ENCODE measurements at places on chromosomes 16 and 17. TPM values are rescaled to one million over a fixed set of nuclear protein-coding genes. Genes with fewer than 3 reads are reported as not detected.

DNA sequence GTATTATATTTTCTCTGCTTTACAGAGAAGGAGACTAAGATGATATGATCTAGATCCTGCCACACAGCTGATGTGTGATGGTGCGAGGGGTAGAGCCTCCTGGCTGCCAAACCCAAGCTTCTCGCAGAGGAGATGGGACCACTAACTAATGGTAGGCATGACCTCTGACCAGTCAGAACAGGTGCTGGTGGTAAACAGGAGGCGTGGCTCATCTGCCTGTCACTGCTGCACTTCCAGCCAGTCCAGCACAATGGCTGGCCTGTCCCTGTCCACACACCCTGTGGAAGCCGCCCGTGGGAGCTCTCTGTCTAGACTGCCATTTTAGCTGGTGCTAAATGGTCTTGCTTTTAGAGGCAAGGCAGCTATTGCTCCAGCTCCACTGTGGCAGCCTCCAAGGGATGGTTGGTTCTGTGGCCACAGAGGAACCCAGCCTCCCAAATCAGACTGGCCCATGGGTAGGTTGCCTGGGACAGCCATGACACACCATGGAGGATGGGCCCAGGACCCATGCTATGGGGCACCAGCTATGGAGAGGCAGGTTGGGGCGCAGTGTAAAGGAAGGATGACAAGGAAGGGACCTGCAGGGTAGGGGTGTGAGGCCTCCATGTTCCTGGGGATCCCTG lies 86.7 kb downstream of the KSR1 start:
- no peak for DNase-seq

The OR3A2 gene
- not detected for total RNA-seq

GRCh38 chr16:64092271-64092670 lies 1029.6 kb downstream of the CDH11 start:
- no peak for DNase-seq

- DNase-seq: no peak
Observed at GRCh38 chr17:13986855-13987254, 82.4 kb upstream of the COX10 start.

GRCh38 chr16:1003391-1004347 lies 22.1 kb downstream of the SOX8 start:
- DNase-seq: no peak

DNA sequence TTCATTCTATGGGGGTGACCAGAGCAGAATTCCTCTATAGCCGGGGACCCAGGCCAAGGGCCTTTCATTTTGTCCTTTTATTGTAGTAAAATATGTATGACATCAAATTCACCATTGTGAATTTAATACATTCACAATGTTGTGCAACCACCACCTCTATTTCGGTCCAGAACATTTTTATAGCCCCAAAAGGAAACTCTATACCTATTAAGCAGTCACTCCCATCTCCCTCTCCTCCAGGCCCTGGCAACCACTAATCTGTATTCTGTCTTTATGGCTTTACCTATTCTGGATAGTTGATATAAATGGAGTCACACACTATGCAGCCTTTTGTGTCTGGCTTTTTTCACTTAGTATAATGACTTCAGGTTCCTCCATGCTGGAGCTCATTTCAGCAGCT lies 9.7 kb upstream of the TNS4 start:
- DNase-seq: no peak

DNA sequence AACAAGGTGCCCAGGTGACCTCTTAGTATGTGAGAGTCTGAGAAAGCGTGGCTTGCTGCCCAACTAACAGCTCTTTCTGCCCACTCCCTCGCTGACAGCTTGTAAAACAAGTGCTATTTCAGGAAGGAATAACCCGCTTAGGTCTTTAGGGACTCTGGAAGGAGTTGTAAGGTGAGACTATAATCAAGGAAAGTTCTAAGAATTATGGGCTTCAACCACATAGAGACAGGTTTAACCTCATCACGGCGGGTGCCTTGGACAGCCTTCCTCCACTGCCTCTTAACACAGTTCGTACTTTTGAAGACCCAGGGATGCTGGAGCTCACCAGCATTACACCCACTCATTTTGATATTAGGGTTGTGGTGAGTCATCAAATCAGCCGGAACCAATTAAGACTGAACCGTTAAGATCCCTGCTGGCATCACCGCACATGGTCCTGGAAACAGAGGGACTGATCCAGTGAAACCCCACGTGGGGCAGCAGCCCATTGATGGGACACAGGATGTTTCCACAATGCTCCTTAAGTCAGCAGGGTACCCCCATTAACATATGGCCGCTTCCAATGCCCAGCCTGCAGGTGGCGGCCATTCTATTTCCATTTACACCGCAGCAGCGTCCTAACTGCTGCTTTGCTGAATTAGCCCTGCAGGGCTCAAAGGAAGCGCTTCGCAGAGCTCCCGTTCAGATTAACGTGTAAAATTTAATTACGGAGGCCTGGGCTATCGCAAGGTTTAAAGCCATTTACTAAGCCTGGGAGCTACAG lies 176.6 kb upstream of the SDK2 start:
- no peak for DNase-seq

DNA sequence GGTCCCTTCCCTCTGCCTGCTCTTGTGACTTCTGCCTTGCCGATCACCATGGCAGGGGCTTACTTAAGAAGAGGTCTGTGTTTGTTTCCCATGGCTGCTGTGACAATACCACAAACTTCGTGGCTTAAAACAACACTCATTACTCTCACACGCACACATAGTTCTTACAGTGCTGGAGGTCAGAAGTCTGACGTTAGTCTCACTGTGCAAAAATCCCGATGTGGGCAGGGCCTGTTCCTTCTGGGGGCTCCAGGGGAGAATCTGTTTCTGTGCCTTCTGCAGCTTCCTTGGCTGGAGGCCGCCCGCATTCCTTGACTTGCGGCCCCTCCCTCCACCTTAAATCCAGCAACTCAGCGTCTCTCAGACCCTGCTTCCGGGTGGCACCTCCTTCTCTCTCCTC lies 249.2 kb upstream of the GSE1 start:
- DNase-seq: no peak

The KCNJ18 gene
- not detected for total RNA-seq

DNA sequence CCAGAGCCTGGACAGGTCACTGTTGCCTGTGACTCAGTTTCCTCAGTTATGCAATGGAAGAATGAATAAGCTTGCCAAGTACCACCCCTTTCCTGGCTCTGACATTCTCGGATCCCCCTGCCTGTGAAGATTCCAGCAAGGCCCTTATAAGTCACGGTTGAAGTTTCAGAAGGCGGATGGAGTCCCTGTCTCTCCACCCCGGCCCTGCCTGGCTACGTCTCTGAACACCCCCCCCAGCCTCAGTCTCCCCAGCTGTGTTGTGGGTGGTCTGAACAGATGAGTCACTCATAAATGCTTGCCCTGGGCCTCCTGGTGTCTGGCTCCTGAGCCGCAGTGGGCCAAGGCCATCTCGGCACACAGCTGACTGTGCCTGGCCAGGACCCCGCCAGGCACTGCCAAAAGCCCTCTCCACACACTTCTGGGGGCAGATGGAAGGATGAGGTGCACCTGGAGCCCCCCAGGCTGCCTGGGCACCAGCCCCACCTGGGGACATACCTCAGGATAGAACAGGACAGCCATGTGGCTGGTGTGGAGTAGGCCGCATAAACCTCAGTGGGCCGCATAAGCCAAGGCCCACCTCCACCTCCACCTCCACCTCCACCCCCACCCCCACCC lies 15.4 kb downstream of the VASN start:
- DNase-seq: no peak

DNA sequence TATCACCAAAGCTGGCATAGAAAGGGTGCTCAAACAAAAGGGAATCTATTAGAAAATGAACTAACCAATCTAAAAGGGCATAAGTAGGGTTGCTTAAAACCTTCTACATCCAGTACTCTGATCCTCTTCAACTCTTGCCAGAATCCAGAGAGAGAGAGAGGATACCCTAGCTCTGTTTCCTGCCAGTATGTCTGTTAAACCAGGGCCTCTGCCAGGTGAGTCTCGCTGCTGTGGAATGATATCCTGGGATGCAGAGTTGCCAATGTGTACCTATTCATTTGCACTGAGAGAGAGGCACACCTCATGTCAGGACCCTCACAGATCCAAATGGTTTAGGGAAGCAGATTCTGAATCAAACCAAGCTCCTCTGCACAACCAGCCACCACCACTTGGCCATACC lies 79.8 kb upstream of the DYNLRB2 start:
- no peak for DNase-seq

The KRT28 gene
- total RNA-seq: not detected

The PYCARD gene
- total RNA-seq: 93.8 TPM

DNA sequence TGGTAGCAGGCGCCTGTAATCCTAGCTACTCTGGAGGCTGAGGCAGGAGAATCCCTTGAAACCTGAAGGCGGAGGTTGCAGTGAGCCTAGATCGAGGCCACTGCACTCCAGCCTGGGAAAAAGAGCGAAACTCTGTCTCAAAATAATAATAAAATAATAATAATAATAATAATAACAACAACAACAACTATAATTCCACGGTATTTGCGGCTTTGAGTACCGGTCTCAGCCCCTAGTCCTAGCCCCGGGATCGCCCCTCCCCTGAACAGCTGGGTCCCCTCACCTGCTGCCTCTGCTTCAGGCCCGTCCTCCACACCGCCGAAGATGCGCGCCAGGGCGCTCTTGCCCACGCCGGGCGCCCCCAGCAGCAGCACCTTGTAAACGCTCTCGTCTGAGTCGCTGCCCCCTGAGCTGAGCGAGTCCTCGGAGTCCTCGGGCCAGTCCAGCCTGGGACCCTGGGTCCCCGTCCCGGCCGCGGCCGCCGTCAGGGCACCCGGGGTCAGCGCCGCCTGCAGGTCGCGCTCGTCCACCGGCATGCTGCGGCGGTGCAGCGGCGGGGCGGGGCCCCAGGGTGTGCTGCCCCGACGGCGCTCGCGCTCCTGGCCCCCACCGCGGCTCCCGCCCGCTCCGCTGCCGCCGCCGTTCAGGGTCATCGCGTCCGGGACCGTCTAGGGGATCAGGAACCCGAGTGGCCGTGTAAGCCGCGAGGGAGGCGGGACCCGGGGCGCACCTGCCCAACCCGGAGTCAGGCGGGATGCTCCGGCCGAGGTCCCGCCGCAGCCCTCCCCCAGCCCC lies 611 bp downstream of the RRAD start:
- DNase-seq: no peak

GRCh38 chr16:89146211-89147005 lies 25.1 kb upstream of the CDH15 start:
- DNase-seq: no peak

DNA sequence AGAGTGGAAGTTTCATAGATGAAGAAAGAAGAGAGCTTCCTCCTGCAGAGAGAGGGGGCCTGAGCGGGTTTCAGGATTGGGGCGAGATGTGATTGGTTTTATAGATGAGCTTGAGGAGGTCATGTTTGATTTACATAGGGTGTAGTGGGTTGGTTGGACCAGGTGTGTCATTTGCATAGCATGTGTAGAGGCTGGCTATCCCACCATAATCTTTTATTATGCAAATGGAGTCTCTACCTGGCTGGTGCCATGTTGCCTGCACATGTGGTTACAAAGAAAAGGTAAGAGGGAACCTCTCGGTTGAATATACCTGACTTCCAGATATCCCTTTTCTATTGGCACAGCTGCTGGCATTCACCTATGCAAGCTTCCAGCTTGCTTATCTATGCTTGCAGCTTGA lies 228.1 kb downstream of the BCAS3 start:
- DNase-seq: no peak

The ZNF423 gene
- total RNA-seq: 10.5 TPM

DNA sequence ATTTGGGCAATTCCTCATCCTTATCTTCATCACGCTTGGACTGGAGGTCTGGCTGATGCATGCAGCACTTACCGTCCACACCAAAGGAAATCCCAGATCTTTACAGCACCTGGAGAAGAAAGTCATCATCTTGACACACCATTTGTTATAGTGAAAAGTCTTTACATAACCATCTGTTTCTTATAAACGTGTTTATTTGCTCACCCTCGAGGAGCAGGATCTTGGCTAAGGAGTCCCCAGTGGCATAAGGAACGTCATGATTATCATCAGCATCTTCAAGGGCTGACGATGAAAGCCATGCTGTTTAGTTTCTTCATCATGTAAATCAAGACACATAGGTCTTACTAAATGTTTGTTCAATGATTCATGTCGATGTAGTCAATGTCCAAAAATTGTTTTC lies 248.8 kb upstream of the ELAC2 start:
- no peak for DNase-seq

- DNase-seq: peak; percentile 45
Observed at GRCh38 chr16:54503011-54503855, 216.6 kb upstream of the IRX3 start.

GRCh38 chr16:6861135-6861814 lies 471.4 kb upstream of the RBFOX1 start:
- DNase-seq: no peak

GRCh38 chr17:65659512-65659911 lies 98.1 kb upstream of the AXIN2 start:
- DNase-seq: no peak

DNA sequence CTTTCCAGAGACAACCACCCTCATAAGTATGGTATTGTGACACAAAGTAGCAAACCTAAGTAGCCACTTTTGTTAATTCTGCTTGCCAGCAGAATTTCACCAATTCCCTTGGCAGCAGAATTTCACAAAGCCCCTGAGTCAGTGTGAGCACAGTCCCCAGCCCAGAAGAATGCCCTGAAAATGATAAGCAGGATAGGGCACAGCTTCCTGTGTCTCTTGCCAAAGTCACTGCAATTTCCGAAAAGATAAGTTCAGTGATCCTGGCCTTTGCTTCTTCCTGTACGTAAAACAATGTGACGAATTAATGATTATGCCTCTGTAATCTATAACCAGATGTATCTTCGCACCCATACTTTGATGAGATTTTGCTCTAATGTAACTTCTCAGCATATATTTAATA lies 16.0 kb upstream of the WIPF2 start:
- DNase-seq: no peak

Measured in left colon (tissue), 2 donors.